Activated T-cell treated with anti-CD3 and anti-CD28 coated beads for 24 hours (primary cell): ENCODE measurements at places on chromosomes 2 and 18.

DNA sequence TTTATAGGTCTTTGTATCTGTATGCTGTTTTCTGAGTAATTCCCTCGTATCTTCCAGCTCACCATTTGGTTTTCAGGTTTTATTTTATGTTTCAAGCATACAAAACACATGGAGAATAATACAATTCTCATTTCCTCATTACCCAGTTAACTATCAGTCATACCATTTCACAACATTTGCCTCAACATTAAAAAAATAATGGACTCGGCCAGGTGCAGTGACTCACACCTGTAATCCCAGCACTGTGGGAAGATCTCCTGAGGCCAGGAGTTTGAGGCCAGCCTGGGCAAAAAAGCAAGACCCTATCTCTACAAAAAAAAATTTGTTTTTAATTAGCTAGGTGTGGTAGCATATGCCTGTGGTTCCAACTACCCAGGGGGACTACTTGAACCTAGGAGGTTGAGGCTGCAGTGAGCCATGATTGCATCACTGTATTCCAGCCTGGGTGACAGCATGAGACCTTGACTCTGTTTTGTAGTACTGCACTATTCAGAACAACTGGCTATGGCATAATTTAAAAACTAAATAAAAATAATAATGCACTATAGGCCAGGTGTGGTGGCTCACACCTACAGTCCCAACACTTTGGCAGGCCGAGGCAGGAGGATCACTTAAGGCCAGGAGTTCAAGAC lies 20.3 kb downstream of the NPC1 start:
- no peak for DNase-seq

GRCh38 chr2:43115881-43116280 lies 110.5 kb downstream of the ZFP36L2 start:
- DNase-seq: no peak

DNA sequence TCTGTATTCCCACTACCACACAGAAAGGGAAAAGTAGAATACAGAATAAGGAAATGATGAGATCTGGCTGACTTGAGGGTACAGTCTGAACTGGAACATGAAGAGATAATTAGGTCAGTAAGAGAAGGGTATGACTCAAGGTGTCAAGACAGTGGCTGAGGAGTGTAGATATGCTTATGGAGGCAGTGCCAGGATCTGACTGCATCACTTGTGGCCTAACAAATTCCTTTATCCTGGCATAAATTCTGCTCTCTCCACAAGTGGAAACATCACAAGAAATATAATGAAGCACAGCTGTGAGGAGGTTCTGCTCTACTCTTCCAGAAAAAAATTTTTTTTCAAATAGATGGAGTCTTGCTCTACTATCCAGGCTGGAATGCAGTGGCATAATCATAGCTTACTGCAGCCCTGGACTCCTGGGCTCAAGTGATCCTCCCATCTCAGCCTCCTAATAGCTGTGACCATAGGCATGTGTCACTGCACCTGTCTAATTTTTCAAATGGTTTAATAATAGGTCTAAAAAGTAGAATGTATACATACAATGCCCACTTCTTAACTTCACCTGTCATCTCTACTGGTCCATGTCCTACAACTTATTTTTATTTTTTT lies 85.3 kb downstream of the C2orf74 start:
- DNase-seq: no peak

- no peak for DNase-seq
These were observed 100.9 kb downstream of the CRIM1 start for GRCh38 chr2:36456227-36457175.

DNA sequence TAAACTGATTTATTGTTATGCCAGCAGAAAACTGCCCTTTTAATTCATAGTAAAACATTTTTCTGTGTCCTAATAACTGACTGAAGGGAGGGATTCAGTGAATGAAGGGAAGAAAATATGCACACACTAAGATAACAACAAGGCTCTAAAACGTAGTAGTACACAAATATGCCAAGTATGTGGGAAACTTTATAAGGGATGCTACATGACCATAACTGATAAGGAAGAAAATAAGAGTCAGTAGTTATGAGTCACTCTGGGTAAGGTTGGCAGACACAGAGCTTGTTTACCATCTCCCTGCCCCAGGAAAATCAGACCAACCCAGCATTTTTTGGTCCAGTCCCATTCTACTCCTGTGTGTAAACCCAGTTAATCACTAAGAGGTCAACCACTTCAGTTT lies 124.2 kb downstream of the RPRM start:
- no peak for DNase-seq

GRCh38 chr2:202133200-202133908 lies 60.3 kb downstream of the KIAA2012 start:
- no peak for DNase-seq

- no peak for DNase-seq
These were observed 138.8 kb upstream of the ID2 start for GRCh38 chr2:8543060-8543382.

GRCh38 chr18:31487246-31488015 lies 10.5 kb upstream of the DSG2 start:
- no peak for DNase-seq

- DNase-seq: no peak
These were observed 1.9 kb downstream of the LIMS2 start for GRCh38 chr2:127673291-127674069.

GRCh38 chr18:57747809-57748680 lies 55.1 kb downstream of the ATP8B1 start:
- no peak for DNase-seq

DNA sequence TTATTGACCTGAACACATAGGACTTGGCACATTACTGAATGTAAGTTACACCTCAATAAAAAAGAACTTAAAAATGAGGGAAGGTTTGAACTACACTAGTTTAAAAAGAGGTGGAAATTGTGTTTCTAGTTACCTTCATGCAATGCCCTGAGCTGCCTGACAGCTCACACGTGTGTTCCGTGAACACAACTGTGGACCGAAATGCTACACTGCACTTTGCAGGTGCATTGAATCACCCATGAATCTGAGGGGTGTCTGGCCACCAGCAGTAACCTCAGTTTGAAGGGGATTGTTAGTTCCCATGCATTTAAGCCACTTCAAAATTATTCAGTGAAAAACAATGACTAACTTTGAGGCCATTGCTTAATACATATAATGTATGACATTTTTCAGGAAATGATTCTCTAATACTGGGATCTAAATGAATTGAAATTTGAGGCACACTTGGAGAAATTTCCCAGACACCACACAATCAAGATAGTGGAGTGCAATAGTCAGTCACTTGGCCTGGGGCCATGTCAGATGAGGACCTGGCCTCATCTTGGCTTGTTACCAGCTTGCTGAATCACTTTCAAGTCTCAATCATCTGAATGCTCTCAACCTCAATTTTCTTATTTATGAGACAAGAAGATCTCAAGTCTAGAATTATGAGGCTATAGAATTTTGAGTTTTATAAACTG lies 59.3 kb downstream of the MYL12B start:
- no peak for DNase-seq

- DNase-seq: no peak
These were observed 31.5 kb downstream of the COA5 start for GRCh38 chr2:98576666-98577312.

GRCh38 chr2:224513991-224514390 lies 71.2 kb downstream of the CUL3 start:
- no peak for DNase-seq

DNA sequence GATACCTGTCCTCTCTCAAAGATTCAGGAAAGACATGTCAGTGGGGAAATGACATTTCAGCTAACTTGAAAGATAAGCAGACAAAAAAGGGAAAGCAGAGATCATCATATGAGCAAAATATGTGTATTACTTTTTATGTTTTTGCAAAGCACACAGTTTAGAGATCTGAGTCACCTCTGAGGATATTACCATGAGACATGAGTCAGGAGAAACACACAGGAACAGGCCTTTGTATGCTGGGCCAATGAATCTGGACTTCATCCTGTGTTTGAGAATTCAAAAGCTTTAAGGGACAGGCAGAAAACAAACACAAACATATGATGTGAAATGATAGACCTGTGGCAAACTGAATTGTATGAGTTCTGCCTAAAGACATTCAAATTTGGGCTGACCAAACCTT lies 306.0 kb upstream of the EPC2 start:
- no peak for DNase-seq

- no peak for DNase-seq
These were observed 35.6 kb downstream of the GLI2 start for GRCh38 chr2:120771111-120771780.

DNA sequence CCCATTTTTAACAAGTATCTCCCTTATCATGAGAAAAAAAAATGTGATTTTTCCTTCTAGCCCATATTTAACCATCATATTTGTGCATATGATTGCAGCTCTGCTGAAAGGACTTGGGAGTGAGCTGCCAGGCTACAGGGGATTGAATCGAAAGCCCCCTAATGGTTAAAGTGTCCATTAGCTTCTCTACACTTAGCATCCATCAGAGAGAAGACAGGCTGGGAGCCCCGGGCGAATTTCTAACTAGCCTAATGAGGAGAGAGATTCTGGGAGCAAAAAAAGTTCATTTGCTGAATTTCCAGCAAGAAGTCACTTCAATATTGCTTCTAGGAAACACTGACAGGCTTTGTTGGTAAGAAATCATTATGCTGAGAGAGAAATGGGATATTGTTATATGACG lies 848.8 kb downstream of the TDRD15 start:
- no peak for DNase-seq

- no peak for DNase-seq
These were observed 79.7 kb downstream of the PRKCE start for GRCh38 chr2:45731141-45731540.

DNA sequence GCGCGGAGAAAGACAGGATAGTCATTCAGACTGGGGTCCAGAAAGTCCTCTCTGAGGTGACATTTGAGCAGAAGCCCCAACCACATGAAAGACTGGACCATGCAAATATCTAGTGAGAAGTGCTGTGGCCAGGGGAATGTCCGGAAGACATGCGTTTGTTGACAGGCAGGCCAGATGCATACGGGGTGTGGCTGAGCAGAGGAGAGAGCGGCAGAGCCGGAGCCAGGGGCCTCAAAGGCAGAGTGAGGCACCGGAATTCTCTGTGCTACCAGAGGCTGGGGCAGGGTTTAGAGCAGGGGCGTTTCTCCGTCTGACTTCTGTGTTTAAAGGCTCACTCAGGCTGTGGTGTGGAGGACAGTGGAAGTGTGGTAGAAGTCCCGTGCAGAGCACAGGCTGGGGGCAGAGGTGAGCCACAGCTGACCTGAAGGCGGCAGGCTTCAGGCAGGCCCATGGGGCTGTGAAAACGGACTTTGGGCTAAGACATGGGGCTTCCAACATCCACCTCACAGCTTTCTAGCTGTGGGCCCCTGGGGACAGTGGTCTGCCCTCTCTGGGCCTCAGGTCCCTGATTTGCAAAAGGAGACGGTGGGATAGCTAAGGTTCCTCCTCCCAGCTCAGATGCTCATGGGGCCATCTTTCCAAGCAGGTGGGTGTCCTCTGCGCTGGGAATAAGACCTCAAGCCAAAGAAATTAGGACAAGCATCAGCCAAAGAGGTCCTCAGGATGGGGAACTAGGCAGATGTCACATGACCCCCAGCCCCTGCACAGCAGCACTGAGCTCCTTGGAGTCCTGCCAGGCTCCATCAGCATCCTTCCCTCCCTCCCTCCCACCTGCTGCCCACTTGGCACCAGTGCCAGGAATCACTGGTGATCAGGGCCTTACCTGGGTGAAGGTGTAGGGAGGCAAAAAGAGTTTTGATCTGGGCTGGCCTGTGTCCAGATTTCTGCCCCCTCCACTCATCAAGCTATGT lies 11.2 kb downstream of the RUFY4 start:
- no peak for DNase-seq

DNA sequence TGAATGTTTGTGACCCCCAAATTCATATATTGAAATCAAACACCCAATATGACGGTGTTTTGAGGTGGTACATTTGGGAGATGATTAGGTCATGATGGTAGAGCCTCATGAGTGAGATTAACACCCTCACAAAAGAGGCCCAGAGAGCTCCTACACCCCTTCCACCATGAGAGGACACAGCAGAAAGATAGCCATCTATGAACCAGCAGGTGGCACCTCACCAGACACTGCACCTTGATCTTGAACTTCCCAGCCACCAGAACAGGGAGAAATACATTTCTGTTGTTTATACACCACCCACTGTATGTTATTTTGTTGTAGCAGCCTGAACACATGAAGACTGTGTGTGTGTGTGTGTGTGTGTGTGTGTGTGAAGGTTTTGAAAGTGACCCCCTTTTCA lies 58.1 kb downstream of the ST3GAL5 start:
- no peak for DNase-seq

GRCh38 chr18:986552-986951 lies 81.9 kb downstream of the ADCYAP1 start:
- no peak for DNase-seq

GRCh38 chr2:73717251-73717606 lies 19.9 kb downstream of the TPRKB start:
- DNase-seq: no peak

GRCh38 chr2:72678024-72678423 lies 147.8 kb downstream of the EXOC6B start:
- DNase-seq: no peak

- no peak for DNase-seq
These were observed 115.9 kb downstream of the DSEL start for GRCh38 chr18:67400502-67401117.

DNA sequence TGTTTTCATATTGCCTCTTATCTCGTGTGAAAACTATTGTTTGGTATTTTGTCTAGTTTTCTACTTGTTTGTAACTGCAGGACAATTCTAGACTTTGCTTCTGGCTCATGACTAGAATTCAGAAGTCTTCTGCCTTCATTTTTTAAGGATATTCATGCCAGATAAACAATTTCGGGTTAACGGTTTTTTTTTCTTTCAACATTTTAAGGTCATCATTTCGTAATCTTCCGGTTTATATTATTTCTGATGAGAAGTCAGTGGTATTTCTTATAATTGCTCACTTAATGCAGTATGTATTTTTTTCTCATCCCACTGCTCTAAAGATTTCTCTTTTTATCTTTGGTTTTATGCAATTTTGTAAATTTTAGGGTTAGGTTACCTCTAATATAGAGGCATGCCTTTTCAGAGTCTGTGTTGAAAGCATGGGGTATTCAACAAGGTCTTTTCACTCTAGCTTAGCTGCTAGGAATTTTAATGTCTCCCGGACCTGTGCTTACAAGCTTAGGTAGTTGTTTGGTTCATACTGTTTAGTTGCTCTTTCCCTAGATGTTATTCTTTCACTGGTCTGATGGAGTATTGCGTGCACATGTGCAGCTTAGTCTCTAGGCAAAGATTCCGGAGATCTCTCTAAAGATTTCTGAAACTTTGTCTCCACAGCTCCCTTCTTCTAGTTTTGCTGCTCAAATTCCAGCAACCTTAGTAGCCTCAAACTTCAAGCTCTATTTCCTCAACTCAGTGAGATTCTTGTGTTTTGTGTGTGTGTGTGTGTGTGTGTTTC lies 198.1 kb downstream of the MCFD2 start:
- DNase-seq: no peak

DNA sequence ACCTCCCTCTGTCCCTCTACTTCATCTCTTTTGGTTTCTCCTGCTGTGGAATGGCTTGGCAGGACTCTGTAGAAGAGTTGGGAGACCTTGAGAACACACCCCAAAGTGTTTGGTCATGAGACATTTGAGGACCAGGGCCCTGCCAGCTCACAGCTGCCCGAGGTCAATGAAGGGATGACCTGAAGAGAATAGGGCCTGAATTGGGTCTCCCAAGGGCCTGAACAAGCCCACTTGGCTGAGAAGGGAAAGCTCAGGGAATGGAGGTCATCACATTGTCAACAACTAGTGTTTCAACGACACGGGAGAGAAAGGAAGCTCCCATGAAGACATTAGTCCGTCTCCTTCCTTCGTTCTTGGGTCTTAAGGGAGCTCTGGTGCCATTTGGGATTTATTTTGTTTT lies 52.8 kb downstream of the TTC32 start:
- no peak for DNase-seq
